Hindlimb muscle (tissue), 1 donor: ENCODE measurements at places on chromosomes 4 and X. TPM values are rescaled to one million over a fixed set of nuclear protein-coding genes. Genes with fewer than 3 reads are reported as not detected.

LRP2BP gene
- 4.7 TPM for polyA plus RNA-seq

CT45A1 gene
- not detected for polyA plus RNA-seq

HNRNPD gene
- polyA plus RNA-seq = 277 TPM

GRID2 gene
- polyA plus RNA-seq = 0.62 TPM

FRAS1 gene
- polyA plus RNA-seq = 4.6 TPM

DRP2 gene
- polyA plus RNA-seq = 2.1 TPM

ATP8A1 gene
- 4.6 TPM for polyA plus RNA-seq

CLNK gene
- polyA plus RNA-seq = 0.30 TPM

PF4V1 gene
- polyA plus RNA-seq = not detected

PTCHD1 gene
- polyA plus RNA-seq = 0.32 TPM

NOX1 gene
- polyA plus RNA-seq = 0.25 TPM

MAGEA8 gene
- 0.10 TPM for polyA plus RNA-seq

ACSL4 gene
- polyA plus RNA-seq = 22.1 TPM

SMIM10 gene
- 15.0 TPM for polyA plus RNA-seq

CT45A10 gene
- not detected for polyA plus RNA-seq

NPNT gene
- 143 TPM for polyA plus RNA-seq

MAB21L2 gene
- polyA plus RNA-seq = 0.10 TPM

ADGRG2 gene
- 2.5 TPM for polyA plus RNA-seq

STATH gene
- not detected for polyA plus RNA-seq

AADAT gene
- polyA plus RNA-seq = 19.2 TPM

SSX4B gene
- not detected for polyA plus RNA-seq

LRAT gene
- polyA plus RNA-seq = 0.53 TPM

FGF13 gene
- polyA plus RNA-seq = 109 TPM

TSPAN7 gene
- 130 TPM for polyA plus RNA-seq

PASD1 gene
- polyA plus RNA-seq = 0.18 TPM

PDCL2 gene
- polyA plus RNA-seq = not detected

UBA6 gene
- 40.9 TPM for polyA plus RNA-seq

SSX4 gene
- not detected for polyA plus RNA-seq

TRIML2 gene
- not detected for polyA plus RNA-seq

CT45A2 gene
- polyA plus RNA-seq = not detected

TXK gene
- 0.65 TPM for polyA plus RNA-seq

CNGA1 gene
- polyA plus RNA-seq = 0.23 TPM

RGN gene
- polyA plus RNA-seq = 2.4 TPM

TLL1 gene
- polyA plus RNA-seq = 1.7 TPM

ZDHHC9 gene
- 33.6 TPM for polyA plus RNA-seq

TBC1D19 gene
- polyA plus RNA-seq = 11.9 TPM

PDHA1 gene
- 175 TPM for polyA plus RNA-seq

MAOA gene
- polyA plus RNA-seq = 0.58 TPM
